Cortex of kidney (tissue), 1 donor: ENCODE measurements at places on chromosomes 11 and 22.

- DNase-seq: no peak
Observed at GRCh38 chr11:15216678-15217077, 102.0 kb downstream of the INSC start.

DNA sequence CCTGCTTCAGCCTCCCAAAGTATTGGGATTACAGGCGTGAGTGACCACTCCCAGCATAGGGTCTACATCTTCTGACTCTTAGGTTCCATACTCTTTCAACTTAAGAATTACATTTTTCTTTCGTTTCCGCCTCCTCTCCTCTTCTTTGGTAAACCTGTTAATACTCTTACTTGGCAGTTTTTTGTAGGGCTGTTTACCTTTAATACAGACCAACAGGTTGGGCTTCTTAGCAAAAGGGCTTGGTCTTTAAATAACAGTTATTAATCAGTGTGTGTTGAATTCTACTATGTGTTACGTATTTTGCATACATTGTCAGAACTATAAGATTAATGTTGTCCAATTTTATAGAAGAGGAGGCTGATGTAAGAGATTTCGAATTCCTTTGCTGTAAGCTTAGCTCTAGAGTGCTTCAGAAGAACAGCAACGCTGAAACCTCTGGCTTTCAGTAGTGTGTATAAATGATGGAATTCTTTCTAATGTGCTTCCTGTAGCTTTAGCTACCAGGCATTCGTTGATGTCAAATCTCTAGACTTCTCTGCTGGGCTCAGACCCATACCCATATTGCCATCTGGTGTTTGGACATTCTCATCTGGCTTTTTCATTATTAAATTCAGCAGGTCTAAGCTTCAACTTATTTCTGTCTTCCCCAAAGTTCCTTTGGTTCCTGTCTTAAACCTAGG lies 3.1 kb downstream of the FDX1 start:
- no peak for DNase-seq

DNA sequence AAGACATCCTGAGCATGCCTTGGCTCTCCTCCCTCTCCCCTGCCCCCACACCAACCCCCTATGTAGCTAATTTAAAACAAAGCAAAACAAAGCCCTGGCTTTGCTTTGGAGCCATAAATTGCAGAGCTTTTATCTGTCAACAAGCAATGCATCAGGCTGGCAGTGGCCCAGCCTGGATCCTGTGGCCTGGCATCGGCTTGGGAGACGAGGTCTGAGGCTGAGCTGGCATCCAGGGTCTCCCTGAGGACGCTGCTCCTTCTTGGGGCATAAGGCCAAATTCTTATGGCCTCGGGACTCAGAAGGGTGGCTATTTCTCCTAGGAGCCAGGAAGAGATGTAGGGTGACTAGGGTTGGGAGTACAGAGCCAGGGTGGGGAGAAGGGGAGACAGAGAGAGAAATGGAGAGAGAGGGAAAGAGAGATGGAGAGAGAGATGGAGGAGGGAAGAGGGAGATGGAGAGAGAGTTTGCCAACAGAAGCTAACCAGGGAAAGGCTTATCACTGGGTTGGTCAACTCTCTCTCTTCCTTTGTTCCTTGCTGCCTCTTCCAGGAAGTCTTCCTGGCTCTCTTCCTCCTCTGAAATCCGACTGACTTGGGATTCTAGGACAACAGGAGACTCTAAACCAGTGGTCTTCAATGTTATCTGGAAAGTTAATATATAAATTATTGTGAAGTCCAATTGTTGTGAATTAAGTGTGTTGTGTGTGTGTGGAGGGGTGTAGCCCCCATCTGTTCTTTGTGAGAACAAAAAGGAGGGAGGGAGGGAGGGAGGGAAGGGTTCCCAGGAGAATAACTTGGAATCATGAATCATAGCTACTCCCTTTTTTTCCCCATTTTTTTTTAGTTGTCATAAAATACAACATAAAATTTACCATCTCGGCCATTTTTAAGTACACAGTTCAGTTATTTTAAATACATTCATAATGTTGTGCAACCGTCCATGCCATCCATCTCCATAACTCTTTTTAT lies 29.1 kb downstream of the TSPAN18 start:
- no peak for DNase-seq

- DNase-seq: no peak
Observed at GRCh38 chr11:95229993-95230809, 801 bp downstream of the SESN3 start.

- DNase-seq: no peak
Observed at GRCh38 chr22:25453557-25453956, 110.9 kb upstream of the GRK3 start.

DNA sequence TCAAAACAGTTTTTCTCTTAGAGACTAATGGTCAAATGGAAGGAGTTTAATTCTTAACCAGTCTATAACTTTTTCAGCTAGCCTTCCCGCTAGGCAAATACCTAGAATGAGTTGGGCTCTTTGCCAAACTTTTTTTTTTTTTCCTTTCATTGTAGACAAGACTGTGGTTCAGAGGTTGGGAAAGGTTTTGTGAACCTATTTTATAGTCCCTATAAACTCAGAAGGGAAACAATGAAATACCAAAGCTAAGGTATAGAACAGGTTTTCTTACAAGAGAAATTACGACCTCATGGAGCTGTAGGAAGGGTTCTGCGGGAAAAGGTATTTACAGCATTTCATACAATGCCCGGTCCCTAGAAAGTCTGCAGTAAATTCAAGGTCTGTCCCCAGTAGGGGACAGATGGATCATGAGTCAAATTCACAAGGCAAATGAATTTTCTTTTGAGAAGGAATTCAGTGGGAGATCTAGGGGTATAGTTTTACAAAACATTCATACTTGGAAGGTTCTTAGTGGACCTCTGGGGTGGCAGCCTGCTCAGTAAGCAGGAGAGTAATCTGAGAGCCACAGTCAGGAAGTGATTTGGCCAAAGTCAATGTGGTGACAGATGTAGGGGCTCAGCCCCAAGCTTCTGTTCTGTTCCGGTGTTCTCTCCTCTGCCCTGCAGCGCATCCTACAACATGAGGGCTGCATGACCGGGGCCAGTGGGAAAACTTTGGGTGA lies 146.8 kb downstream of the DBX1 start:
- no peak for DNase-seq

DNA sequence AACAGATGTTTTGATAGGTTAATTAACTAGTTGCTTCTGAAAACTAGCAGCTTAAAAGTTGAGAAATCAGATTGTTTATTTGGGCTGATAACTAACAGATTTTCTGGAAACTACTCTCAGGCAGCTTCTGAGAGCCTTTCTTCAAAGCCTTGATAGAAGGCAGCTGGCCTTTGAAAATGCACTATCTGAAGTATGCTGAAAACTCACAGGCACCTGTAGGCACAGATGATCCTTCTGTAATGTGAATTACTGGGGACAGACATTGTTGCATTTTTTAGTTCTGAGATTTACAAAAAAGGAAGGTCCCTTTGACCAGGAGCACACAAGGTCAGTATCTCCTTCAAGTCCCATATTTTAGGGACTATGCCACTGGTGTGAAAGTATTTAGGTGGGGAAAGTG lies 460.8 kb upstream of the CNTN5 start:
- no peak for DNase-seq
